ENCODE measurements at places on chromosomes 3 and 15.
A peak's percentile ranks its signal among the peaks of the same experiment; 100 is the strongest.

DNA sequence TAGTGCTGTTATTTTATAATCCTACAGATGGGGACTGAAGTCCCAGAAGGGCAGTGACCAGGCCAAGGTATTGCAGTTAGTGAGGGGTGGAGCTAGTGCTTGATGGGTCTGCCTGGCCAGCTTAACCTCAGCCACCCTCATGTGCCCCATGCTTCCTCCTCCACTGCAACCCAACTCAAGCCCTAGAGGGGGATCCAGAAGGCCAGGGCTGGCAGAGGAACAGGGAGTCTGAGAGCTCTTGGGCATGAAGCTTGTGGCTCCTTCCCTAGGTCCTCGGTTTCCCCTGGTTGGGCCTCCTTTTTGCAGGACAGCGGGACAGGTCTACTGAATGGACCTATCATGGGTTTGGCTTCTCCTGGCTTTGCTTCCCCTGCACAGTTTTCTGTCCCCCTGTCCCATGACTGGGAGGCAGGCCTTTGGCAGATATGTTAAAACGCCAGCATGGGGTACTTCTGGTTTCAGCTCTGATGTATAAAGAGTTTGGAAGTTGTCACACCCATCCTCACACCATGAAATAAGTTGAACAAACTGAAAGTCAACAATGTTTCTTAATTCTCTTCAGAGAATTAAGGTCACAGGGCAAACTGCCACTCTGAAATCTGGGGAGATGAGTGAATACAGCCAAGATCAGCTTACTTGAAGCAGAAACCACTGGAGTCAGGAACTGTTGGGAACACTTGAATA, 103.3 kb downstream of the SMAD6 start:
- no peak for DNase-seq

DNA sequence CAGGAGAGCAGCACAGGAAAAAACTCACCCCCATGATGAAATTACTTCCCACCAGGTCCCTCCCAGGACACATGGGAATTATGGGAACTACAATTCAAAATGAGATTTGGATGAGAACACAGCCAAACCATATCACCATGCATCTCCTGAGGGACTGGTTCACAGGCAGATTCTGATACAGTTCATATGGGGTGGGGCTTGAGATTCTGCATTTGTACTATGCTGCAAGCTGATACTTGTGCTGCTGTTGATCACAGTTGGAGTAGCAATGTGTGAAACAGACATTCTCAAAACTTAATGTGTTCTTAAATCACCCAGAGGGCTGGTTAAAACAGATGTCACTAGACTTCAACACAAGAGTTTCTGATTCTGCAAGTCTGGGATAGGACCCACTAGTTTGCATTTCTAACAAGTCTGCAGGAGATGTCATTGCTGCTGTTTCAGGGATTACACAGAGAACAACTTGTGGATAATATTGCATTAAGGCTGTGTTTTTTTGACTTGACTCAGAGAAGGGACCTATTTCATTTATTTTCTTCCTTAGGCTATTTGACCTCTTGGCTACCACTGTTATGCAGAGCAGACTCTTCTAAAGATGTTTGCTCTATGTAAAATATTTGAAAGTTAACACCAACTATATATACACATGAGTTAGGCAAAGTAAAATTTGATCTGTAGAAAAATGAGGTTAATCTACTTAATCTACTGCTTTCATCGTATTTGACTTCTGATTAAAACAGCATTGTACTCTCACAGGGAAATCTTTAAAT, 194.2 kb upstream of the CNTN3 start:
- DNase-seq: no peak

DNA sequence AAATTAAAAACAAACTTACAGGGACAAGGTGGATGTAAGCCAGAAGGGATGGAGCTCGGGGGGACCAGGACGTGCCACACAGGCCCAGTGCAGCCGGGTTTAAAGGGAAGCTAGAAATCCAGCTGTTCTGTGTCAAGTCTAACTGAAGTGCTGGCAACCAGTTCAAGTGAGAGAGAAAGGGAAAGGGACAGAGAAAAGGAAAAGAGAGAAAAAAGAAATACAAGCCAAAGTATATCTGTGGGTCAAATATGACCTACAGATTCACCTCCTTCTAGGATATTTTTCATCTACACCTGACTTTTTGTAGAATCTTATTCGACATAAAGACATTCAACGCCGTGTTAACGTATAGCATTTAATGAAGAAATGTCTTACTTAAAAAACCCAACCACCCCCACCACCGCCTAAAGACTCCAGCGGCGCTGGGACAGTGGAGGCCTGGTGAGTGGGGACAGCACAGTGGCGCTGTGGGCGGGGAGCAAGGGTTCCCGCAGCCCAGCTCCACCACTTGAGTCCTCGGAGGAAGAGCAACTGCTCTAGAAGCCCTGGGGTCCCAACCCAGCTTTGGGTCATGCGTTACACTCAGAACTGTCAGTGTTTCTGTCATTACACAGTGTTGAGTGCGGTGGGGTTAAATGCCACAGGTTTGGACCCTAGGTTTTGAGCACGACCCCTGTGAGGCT, 62.3 kb downstream of the CHSY1 start:
- no peak for DNase-seq

DNA sequence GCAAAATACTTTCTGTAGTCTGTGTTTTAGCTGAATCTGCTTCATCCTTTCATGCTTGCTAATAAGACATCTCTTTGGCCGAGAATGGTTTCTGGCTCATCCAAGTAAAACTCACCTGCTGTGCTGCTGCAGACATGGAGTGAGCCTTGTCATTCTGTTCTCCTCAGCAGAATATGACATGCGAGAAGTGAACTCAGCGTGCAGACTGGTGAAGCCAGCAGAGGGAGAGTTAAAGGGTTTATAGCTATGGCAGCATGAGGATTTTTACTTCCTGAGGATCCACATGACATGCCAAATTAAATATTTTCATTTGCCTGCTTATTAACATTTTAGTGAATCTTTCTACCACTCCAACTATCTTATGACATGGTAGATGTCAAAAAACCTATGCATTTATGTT, 658.4 kb upstream of the NECTIN3 start:
- DNase-seq: no peak

DNA sequence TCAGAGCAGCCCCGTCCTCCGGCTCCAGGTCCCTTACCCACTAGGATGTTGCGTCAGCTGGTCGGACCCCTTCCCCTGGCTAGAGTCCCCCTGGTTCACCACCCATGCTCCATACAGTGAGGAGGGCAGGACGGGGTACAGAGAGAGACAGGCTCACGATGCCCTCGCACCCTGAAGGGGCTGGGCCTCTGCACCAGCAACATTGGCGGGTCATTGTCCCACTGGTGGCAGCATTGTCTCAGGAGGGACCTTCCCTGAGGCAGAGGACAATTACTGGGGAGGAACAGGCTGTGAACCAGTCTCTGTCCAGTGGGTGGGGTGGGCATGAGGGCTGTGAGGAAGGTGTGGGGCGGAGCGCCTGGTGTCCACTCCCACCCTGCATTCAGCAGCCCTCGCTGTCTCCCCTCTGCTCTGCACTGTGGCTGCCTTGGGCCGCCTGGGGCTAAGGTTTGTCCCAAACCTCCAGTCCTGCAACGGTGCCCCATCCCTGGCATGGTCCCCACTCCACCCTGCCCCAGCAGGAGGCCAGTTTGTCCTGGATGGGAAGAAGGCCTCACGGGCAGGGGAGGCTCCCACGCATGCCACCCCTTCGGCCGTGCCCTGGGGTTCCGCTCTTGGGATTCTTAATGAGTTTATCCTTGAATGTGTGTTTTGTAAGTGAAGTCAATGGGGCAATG, 48.0 kb upstream of the KLF13 start:
- DNase-seq: no peak

DNA sequence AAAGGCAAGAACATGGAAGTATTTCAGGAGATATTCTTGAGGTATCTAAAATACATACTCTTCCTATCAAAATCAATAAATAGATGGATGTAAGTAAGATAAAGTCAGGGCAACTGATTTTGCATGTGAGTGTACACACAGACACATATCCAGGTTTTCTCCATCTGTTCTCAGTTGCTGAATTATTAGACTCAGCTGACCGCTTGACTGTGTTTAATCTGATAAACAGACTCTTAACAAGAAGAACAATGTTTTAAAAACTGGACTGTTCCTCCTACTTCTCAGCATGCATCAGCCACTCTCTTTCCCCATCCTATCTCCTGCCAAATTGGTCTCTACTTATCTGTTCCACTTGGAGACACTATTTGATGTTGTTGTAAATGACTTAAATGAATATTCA, 73.5 kb downstream of the GOLGA8G start:
- peak; percentile 2 for DNase-seq

- DNase-seq: no peak
These were observed 106.9 kb downstream of the LSM3 start for GRCh38 chr3:14285548-14285925.

- no peak for DNase-seq
These were observed 392.0 kb upstream of the RORA start for GRCh38 chr15:61621146-61621545.

Data from hematopoietic multipotent progenitor cell treated with erythropoietin and hydrocortisone succinate and interleukin-3 and kit ligand, for 15 days (in vitro differentiated cells).